Psoas muscle (tissue), 8 donors: ENCODE measurements at places on chromosomes 16 and 17. TPM values are rescaled to one million over a fixed set of nuclear protein-coding genes. Genes with fewer than 3 reads are reported as not detected.

Gene QPRT
- total RNA-seq: 3.3 TPM

GRCh38 chr16:87250431-87250960, 66.7 kb downstream of the C16orf95 start:
- H3K4me1 ChIP-seq: peaks cover 5% of the 10 kb centered on the region
- H3K4me3 ChIP-seq: no peak overlapping the region
- no peaks in the 10 kb centered on the region for H3K36me3 ChIP-seq
- DNase-seq: no peak

Gene CD300E
- 0.21 TPM for total RNA-seq

GRCh38 chr16:68460067-68460466, 11.8 kb upstream of the SMPD3 start:
- H3K4me1 ChIP-seq: no peaks in the 10 kb centered on the region
- H3K4me3 ChIP-seq: no peak overlapping the region
- peaks cover 4% of the 10 kb centered on the region for H3K27me3 ChIP-seq
- no peak overlapping the region for H3K27ac ChIP-seq
- H3K36me3 ChIP-seq: no peaks in the 10 kb centered on the region

DNA sequence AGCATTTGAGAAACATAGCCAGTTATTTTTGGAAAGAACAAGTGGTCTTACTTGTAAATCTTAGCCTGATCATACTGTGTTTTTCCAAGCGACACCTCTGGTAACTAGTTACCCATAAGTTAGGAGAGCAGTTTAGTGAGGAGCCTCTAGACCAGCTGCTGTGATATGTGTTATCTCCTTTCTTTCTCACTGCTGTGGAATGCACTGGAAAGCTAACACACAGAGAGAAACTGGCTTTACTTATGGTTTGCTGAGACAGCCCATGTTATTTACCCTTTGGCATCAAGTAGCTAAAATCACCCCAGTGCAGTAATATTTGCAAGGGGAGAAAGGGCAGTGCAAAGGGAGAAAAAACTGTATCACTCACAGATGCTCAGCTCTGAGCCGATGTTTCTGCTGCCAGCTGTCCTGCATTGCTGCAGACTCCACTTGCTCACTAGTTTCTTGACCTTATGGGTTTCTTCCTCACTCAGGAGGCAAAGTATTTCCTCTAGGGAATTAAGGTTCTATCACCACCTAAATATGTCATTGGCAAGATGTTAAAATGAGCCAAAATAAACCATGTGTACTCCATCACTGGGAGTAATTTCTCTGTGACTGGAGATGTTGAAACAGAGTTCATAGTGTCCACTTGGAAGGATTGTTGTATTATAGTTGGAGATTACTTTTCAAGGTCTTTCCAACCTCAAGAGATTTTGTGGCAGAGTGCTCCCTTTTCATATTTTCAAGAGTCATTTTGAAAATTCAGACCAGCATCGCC, 2.3 kb downstream of the RBFOX1 start:
- H3K27me3 ChIP-seq: no peaks in the 10 kb centered on the region
- peak overlapping the region; percentile 75 for H3K4me3 ChIP-seq
- DNase-seq: no peak
- peak overlapping the region; percentile 98 for H3K27ac ChIP-seq
- peaks cover 5% of the 10 kb centered on the region for H3K36me3 ChIP-seq

Gene TUBB3
- total RNA-seq: 1.3 TPM

DNA sequence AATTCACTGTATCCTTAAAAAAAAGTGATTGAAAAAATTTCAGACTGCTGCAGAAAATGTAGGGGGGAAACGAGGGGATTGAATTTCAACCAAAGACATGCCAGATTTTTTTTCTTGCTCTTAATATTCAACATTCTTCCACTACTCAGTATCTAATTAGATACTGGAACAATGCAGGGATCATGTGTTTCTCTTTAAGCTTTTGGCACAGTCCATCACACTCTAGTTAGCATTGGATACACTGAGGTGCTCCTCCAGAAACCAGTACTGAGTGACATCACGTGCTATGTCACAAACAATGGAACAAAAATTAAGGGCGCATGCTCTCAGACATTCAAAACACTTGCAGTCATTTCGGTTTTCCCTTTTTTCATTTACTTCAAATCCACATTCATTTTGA, 298.6 kb upstream of the PSMD7 start:
- H3K27ac ChIP-seq: no peak overlapping the region
- no peaks in the 10 kb centered on the region for H3K4me1 ChIP-seq
- H3K36me3 ChIP-seq: no peaks in the 10 kb centered on the region

DNA sequence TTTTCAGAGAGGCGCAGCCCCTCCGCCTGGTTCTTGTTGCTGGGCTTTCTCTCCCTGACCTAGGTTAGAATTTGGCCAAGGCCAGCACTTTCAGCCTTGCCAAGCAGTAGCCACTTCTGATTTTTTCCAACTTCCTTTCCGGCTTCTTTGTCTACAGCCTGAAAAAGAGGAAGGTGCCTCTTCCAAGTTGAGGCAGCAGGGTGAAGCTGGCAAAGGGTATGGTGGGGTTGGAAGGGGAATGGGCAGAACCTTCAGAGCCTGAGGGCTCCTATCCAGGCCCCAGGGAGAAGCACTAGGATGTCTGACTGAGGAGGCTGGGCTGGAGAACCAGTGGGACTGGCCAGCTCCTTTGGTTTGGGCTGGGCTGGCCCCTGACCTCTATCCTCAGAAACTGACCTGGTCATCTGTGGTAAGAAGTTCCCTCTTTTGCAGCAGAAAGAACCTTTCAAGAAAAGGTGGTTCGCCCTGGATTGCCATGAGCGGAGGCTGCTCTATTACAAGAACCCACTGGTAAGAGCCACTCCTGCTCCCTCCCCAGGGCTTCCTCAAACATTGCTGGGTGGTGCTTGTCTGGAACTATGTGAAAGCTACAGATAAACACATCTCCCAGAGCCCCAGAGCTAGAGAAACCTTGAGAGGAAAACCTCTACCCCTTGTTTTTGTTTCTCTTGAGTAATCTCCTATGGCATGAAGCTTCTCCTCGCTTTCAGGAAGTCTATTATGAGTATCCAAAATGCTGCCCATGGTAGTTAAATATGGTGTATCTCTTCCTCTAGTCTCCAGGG, 16.6 kb upstream of the RNF135 start:
- no peaks in the 10 kb centered on the region for H3K27me3 ChIP-seq
- H3K36me3 ChIP-seq: no peaks in the 10 kb centered on the region
- H3K27ac ChIP-seq: no peak overlapping the region
- H3K4me1 ChIP-seq: no peaks in the 10 kb centered on the region
